ENCODE measurements at places on chromosomes 7 and 10.

DNA sequence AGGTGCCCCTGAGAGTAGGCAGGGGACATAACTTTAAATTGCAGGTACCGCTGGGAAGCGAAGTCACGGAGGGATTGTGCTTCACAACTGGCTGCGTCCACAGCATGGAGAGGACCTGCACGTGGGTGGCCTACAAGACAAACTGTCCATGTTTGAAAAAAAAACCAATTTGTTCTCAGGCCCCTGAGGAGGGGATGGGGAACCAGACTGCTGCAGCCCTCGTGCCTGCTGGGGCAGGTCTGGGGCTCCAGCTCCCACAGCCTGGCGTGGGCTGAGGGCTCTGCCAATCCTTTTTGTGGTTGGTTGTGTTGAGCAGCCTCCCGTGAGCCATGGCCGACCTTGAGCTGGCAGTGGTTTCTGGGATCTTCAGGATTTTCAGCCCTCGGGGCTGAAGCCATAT, 9.7 kb downstream of the SFRP5 start:
- H3K4me1 ChIP-seq: no peaks in the 10 kb centered on the region
- peak; percentile 73 for DNase-seq
- peaks cover 32% of the 10 kb centered on the region for H3K36me3 ChIP-seq

DNA sequence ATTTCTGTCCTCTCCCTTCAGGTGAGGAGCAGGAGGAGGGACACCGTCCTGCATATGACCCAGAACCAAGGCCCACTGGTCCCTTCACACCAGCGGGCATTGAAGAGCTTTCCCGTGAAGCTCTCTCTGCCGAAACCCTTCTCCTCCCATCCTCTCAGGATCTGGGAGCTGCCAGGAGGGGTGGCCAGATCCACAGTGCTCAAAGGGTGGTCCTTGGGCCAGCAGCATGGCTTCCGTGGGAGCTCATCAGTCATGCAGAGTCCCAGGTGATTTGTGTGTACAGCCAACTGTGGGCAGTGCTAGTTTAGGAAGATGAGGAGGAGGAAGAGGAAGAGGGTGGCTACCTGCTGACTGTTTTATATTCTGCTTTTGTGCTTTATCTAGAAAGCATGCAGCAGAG, 28.4 kb downstream of the CNPY1 start:
- H3K27ac ChIP-seq: no peak overlapping the region
- peaks cover 2% of the 10 kb centered on the region for H3K27me3 ChIP-seq
- no peak for DNase-seq
- no peaks in the 10 kb centered on the region for H3K4me1 ChIP-seq
- H3K36me3 ChIP-seq: no peaks in the 10 kb centered on the region
- no peak overlapping the region for H3K4me3 ChIP-seq

- H3K27ac ChIP-seq: no peak overlapping the region
- no peaks in the 10 kb centered on the region for H3K4me1 ChIP-seq
- H3K27me3 ChIP-seq: peaks cover 6% of the 10 kb centered on the region
- no peaks in the 10 kb centered on the region for H3K36me3 ChIP-seq
Measured at GRCh38 chr10:133144771-133145170, 15.2 kb upstream of the KNDC1 start.

GRCh38 chr7:139455789-139456188, 27.7 kb downstream of the KLRG2 start:
- no peaks in the 10 kb centered on the region for H3K36me3 ChIP-seq
- peaks cover 30% of the 10 kb centered on the region for H3K4me1 ChIP-seq
- DNase-seq: no peak
- no peak overlapping the region for H3K4me3 ChIP-seq
- no peak overlapping the region for H3K27ac ChIP-seq
- no peaks in the 10 kb centered on the region for H3K27me3 ChIP-seq

GRCh38 chr7:139522830-139523198, 671 bp upstream of the CLEC2L start:
- H3K27ac ChIP-seq: no peak overlapping the region
- peaks cover 33% of the 10 kb centered on the region for H3K27me3 ChIP-seq
- peak; percentile 84 for DNase-seq
- H3K4me3 ChIP-seq: no peak overlapping the region

GRCh38 chr10:101047961-101048892, 13.6 kb upstream of the KAZALD1 start:
- DNase-seq: peak; percentile 77
- no peak overlapping the region for H3K27ac ChIP-seq
- H3K4me1 ChIP-seq: peaks cover 35% of the 10 kb centered on the region
- H3K4me3 ChIP-seq: no peak overlapping the region

DNA sequence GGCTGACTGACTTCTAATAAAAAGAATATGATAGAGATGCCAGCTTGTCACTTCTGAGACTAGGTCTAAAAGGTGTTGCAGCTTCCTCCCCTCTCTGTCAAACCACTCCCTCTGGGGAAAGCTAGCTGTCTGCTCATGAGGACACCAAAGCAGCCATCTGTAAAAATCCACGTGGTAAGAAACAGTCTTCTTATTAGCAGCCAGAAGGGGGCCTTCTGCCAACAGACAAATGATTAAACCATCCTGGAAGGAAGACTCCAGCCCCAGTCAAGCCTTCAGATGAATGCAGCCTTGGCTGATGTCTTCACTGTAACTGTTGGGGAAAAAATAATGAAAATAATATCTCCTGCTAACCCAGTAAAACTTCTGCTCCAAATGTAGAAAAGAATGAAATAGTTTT, 41.9 kb upstream of the DAGLB start:
- H3K36me3 ChIP-seq: no peaks in the 10 kb centered on the region
- no peak for DNase-seq
- H3K4me1 ChIP-seq: peaks cover 2% of the 10 kb centered on the region
- peaks cover 19% of the 10 kb centered on the region for H3K27me3 ChIP-seq
- no peak overlapping the region for H3K4me3 ChIP-seq

DNA sequence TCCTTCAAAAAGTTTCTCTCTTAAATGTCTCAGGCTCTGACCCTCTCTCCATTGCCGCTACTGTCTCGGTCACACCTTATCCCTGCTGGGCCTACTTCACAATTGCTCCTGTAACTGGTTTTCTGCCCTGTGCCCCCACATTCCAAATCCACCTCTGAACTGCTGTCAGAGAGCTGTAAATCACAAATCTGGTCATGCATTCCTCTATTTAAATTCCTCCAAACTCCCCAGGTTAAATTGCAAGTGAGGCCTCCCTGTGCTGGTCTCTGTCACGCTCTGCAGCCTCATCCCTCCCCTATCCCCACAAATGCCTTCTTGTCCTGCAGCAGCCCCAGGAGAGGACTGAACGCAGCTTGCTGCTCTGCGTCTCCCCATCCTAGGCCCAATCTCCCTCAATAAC, 40.4 kb upstream of the CDCA7L start:
- H3K4me3 ChIP-seq: no peak overlapping the region
- DNase-seq: no peak
- peaks cover 3% of the 10 kb centered on the region for H3K27me3 ChIP-seq
- H3K4me1 ChIP-seq: no peaks in the 10 kb centered on the region

- no peak for DNase-seq
- no peaks in the 10 kb centered on the region for H3K27me3 ChIP-seq
- no peak overlapping the region for H3K27ac ChIP-seq
- no peaks in the 10 kb centered on the region for H3K4me1 ChIP-seq
- H3K4me3 ChIP-seq: no peak overlapping the region
Measured at GRCh38 chr10:1368842-1369171, 312.6 kb downstream of the WDR37 start.

DNA sequence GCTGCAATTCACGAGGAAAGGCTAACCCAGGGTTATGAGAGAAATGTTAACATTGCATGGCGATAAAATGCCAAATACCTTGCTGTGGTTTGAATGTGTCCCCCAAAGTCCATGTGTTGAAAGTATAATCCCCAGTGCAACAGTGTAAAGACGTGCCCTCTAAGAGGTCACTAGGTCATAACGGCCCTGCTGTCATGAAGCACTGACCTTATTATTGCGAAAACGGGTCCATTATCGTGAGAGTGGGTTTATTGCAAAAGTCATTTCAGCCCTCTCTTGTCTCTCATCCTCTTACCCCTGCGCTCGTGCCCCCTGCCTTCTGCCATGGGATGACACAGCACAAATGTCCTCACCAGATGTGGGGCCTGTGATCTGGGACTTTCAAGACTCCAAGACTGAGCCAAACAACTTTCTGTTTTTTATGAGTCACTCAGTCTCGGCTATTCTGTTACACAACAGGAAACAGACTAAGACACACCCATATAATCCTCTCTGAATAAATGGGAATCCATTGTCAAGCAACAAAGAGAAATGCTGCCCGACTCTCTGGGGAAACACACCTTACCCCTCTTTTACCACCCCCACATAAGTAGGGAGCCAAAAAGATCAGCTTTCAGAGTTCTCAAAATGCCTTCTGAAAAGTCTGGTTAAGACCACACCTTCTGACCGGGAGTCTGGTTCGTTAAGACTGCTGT, 73.1 kb upstream of the UCN3 start:
- H3K27ac ChIP-seq: peak overlapping the region; percentile 58
- H3K36me3 ChIP-seq: no peaks in the 10 kb centered on the region
- peak overlapping the region; percentile 40 for H3K4me3 ChIP-seq
- peaks cover 2% of the 10 kb centered on the region for H3K27me3 ChIP-seq
- H3K4me1 ChIP-seq: peaks cover 10% of the 10 kb centered on the region
- DNase-seq: peak; percentile 88

DNA sequence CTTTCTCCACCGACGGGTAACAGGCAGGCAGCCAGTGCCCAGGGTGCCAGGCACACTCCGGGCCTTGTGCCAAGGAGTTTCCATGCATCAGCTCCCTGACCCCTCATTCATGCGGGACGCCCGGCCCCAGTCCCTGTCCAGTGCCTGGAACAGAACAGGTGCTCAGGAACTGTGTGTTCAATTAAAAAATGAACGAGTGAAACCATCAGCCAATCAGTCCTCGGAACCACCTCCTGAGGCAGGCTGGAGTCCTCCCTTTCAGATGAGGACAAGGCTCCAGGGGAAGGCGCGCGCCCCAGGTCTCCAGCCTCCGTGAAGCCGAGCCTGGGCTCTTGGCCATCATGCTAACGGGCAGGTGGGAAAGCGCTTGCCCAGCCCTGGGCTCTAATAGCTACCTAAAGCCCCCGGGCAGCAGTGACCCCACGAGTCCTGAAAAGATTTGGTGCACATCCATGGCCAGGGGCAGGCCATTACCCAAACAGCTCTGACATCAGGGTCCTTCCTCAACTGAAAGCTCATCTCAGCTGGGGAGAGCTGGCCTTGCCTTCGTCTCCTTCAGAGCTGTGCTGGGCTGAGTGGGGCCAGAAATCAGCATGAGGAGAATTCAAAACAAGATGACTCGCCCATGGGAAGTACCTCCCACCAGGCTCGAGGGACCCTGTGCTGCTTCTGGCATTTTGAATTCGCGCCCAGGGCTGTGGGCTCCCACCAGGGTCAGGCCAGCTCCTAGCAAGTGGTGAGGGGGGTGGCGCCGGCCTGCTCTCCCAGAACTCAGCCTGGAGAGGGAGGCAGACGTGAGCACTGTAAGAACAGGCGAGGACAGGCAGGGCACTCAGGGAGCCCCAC, 200.5 kb downstream of the MAD1L1 start:
- DNase-seq: peak; percentile 79
- no peaks in the 10 kb centered on the region for H3K27me3 ChIP-seq
- H3K4me3 ChIP-seq: no peak overlapping the region
- no peaks in the 10 kb centered on the region for H3K4me1 ChIP-seq

DNA sequence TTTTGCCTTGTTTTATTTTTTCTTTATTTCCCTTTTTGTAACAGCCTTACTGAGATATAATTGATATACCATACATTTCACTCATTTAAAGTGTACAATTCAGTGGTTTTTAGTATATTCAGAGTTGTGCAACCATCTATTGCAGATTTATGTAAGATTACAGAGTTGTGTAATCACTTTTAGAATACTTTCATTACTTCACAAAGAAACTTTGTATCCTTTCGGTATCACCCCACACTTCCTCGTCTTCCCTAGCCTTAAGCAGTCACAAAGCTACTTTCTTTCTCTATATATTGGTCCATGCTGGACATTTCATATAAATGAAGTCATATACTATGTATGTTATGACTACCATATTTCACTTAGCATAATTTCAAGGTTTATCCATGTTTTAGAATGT, 74.6 kb downstream of the ATRNL1 start:
- DNase-seq: no peak
- no peaks in the 10 kb centered on the region for H3K27me3 ChIP-seq
- no peak overlapping the region for H3K27ac ChIP-seq
- H3K36me3 ChIP-seq: no peaks in the 10 kb centered on the region
- H3K4me3 ChIP-seq: no peak overlapping the region

- no peak for DNase-seq
- no peak overlapping the region for H3K4me3 ChIP-seq
- H3K36me3 ChIP-seq: no peaks in the 10 kb centered on the region
- no peaks in the 10 kb centered on the region for H3K27me3 ChIP-seq
Measured at GRCh38 chr7:94675356-94675755, 19.4 kb upstream of the SGCE start.

- H3K27ac ChIP-seq: no peak overlapping the region
- H3K4me1 ChIP-seq: peaks cover 29% of the 10 kb centered on the region
- H3K36me3 ChIP-seq: no peaks in the 10 kb centered on the region
- H3K4me3 ChIP-seq: peak overlapping the region; percentile 80
- peak; percentile 95 for DNase-seq
Measured at GRCh38 chr10:35642793-35643114, 658 bp upstream of the FZD8 start.

GRCh38 chr7:22640269-22640668, 86.7 kb upstream of the IL6 start:
- no peak overlapping the region for H3K27ac ChIP-seq
- H3K36me3 ChIP-seq: no peaks in the 10 kb centered on the region
- no peaks in the 10 kb centered on the region for H3K27me3 ChIP-seq

- H3K4me3 ChIP-seq: no peak overlapping the region
- no peak overlapping the region for H3K27ac ChIP-seq
- H3K27me3 ChIP-seq: no peaks in the 10 kb centered on the region
- no peak for DNase-seq
- H3K36me3 ChIP-seq: no peaks in the 10 kb centered on the region
Measured at GRCh38 chr7:53272081-53272480, 236.6 kb downstream of the POM121L12 start.

- DNase-seq: no peak
- peaks cover 1% of the 10 kb centered on the region for H3K4me1 ChIP-seq
Measured at GRCh38 chr7:42161719-42162118, 75.3 kb downstream of the GLI3 start.
